ENCODE measurements at places on chromosomes 1 and 21.
A peak's percentile ranks its signal among the peaks of the same experiment; 100 is the strongest.

DNA sequence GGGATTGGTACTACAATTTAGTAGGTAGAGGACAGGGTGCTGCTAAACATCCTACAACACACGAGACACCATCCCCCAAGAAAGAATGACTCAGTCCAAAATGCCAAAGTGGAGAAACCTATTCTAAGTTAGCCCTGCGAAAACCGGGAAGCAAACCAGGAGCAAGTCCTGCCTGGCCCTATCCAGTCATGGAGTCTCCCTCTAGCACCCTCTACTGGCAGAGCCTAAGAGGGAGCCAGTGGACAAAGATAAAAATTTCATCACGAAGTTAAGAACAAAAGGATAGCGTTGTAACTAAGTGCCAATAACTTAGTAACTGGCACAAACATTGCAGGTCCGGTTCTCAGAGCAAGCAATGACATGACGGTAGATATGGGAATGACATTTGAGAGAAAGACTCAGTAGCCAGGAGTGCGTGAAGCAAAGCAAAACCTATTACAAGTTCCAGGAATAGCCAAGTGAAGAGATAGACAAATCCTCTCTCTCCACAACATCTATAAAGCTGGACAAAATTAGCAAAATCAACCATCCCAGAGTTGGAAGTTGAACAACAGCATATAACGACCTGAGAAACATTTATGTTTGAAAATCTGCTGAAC is 383.5 kb downstream of the OMA1 start:
- peak; percentile 28 for DNase-seq

GRCh38 chr1:48016515-48016914 is 19.3 kb upstream of the TRABD2B start:
- DNase-seq = no peak

DNA sequence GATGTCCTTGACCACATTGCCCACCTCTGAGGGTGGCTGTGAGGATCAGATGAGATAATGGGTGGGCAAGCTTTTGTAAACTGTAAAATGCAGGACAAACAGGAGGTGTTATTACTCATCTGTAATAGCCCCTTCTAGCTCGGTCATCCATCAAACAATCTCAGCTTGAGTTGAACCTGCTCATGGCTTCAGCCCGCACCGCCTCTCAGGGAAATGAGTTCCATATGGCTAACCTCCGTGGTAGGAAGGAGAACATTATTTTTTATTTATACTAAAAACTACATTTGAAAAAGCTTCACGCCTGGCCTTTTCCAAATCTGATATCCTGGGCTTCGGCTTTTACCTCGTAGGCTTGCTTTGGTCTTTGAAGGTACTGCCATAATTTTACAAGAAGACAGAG is 116.2 kb upstream of the USP24 start:
- DNase-seq = no peak

DNA sequence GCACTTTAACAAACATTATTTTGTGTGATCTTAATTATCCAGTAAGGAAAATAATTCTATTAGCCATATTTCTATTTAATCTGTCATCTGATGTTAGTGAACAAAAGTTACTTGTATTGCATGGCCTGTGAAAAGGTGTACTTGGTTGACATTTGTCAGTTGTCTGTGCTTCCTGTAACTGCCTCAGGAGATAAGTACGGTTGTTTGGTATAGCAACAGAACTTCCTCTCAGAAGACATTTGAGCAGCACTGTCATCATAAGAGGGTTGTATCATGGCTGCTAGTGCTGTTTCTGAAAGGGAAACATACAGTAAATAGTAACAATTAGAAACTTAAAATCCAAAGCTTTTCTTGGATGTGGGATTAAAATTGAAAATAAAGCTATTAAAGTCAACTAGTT is 3.4 kb downstream of the BLZF1 start:
- no peak for DNase-seq

All from left colon (tissue), 2 donors.